K562 (cell line): ENCODE measurements at places on chromosomes 16 and 17. TPM values are rescaled to one million over a fixed set of nuclear protein-coding genes. Genes with fewer than 3 reads are reported as not detected.

TBC1D3G gene
- total RNA-seq, result not detected in 2 replicates

ACSM3 gene
- total RNA-seq, result 128 and 134 TPM in 2 replicates

WDR90 gene
- total RNA-seq, result 10.0 and 12.6 TPM in 2 replicates

FBXL19 gene
- total RNA-seq, result 40.4 and 48.0 TPM in 2 replicates

CFAP97D1 gene
- total RNA-seq, result not detected in 2 replicates

CCL2 gene
- 0.86 and 1.0 TPM in 2 replicates for total RNA-seq

C17orf50 gene
- total RNA-seq, result not detected in 2 replicates

CCL1 gene
- not detected in 2 replicates for total RNA-seq

DNA sequence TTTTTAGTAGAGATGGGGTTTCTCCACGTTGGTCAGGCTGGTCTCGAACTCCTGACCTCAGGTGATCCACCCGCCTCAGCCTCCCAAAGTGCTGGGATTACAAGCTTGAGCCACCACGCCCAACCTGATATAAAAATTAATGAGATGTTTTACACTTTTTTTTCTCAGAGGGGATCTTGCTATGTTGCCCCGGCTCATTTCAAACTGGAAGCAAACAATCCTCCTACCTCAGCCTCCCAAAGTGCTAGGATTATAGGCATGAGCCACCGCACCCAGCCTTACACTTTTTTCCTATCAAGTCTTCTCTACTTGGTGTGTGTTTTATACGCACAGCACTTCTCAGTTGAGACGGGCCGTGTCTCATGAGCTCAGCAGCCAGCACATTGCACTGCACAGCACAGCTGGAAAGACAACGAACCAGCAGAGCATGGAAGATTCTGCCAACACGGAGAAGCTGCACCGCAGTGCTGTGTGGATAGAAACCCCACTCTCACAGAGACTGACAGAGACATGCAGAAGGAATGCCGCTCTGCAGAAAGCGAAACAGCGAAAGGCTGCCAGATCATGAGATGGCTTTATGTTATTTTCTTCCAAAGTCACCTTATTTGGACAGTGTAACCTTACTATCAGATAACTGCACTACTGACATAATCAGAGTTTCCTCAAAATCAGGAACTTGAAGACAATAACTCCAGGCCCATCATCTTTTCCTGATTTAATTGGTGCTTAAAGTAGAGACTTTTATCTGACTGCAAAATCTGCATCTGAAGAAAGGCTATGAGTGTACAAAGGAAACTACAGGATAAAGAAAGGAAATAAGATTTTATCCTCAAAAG, 6.5 kb upstream of the QRICH2 start:
- no peak for DNase-seq

DNA sequence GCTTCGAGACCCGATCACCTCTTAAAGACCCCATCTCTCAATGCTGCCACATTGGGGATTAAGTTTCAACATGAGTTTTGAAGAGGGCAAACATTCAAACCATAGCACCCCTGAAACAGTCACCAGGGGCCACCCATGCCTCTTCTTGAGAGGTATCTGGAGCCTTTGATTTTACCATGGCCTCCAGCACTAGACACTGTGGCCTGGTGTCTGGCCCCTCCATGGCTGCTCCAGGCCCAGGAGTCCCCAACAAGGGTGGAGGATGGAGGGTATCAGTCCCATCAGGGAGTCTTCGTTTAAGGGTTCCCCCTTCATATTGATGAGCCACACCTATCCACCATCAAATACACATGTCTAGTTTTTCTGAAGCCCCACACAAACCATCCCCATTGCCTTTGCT, 66.5 kb upstream of the CDH5 start:
- DNase-seq, result no peak

GRCh38 chr17:15957206-15957605, 12.3 kb downstream of the ADORA2B start:
- peak; percentile 33 for DNase-seq

- peak; percentile 56 for DNase-seq
Observed at GRCh38 chr16:87921236-87921773, 15.0 kb downstream of the CA5A start.

DNA sequence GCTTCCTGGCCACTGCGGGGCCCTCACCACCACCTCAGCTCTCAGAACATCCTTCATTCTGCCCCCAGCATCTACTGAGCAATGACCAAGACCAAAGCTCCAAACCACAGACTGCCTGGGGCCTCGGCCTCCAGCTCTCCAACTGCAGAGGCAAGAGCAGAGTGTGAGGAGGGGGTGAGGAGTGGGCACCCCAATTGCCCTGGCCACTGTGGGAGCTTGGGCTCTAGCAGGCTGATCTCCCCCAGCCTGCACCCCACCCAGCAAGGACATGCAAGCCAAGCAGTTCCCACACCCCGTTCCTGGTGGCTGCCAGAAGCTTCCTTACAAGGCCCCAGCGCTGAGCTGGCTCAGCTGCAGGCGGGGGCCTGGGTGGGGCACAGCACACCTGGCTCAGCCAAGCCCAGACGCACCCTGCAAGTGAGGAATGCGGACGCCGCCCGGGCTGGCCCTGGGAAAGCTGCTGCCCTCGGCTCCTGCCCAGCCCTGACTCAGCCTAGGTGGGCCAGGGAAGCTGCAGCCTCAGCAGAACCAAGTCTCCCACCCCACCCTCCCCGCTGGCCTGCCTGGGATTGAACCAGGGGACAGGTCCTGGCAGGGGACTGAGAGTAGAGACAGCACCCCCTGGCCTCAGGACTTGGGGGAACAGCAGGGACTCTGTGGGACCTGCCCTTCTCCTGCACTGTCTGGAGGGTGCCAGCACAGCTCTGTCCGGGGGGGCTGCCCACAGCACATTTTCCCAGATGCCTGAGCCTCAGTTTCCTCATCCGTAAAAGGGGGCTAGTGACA, 29.7 kb upstream of the KRT17 start:
- DNase-seq, result no peak

- peak; percentile 87 for DNase-seq
Observed at GRCh38 chr17:74972107-74972972, at the start of gene HID1. TSS of gene HID1 (minus strand) at chr17:74972759. CDS start at chr17:74972656, 103 bp downstream.

DNA sequence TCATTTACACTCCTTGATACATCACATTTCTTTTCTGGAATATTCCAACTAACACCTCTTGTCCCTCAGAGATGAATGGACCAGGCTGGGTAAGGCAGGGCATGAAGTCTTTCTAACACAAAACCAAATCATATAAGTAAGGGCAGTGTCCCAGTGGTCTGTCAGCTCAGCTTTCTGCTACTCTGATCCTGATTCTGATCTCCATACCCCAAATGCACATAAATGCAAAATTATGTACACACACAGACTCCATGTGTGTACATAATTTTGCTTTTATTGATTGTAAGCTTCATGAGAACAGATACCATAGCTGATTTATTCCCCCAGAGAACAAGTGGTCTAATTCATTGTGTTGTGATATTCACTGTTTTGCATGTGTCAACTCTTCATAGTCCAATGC, 47.9 kb downstream of the NOG start:
- DNase-seq, result no peak

DNA sequence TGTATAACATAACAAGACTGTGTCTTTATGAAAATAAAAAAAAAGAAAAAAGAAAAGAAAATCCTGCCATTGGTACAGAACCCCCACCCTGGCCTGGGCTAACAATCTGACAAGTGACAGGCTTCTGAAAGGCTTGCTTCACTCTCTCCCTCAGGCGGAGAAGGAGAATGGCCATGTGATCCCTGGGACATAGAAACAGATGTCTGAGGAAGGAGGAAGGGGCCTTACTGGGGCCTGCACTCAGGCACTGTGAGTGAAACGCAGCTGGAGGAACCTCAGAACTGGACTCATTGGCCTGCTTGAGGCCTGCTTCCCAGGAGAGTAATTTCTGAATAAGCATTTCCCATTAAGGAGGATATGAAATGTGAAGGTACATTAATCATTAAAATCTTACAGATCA, 17.5 kb downstream of the MAP3K14 start:
- DNase-seq, result no peak

GRCh38 chr17:57115916-57116315, 30.9 kb downstream of the AKAP1 start:
- DNase-seq, result no peak

GRCh38 chr17:80631142-80632045, 86.8 kb downstream of the RPTOR start:
- DNase-seq, result no peak

- DNase-seq, result peak; percentile 13
Observed at GRCh38 chr16:71709229-71709781, 15.2 kb downstream of the PHLPP2 start.

DNA sequence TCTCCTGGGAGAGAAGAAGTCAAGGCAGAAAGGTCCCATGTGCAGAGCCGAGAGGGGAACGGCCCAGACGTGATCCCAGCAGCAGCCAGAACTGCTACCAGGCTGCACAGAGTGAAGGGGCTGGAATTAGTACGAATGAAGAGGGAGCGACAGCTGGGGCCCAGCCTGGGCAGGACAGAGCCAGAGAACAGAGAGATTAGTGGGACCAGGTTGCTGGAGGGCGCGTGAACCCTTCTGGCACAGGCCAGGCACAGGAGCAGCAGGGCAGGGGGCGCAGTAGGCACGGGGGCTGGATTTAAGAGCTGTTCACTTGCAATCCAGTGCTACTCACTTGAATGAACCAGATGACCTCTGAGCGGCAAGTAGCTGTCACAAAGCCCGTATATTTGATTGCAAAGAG, 66.9 kb downstream of the PLXDC1 start:
- DNase-seq, result no peak

- DNase-seq, result no peak
Observed at GRCh38 chr17:31573047-31573446, 181.6 kb downstream of the RAB11FIP4 start.

GRCh38 chr16:56780646-56781045, 50.7 kb downstream of the NUP93 start:
- DNase-seq, result no peak

DNA sequence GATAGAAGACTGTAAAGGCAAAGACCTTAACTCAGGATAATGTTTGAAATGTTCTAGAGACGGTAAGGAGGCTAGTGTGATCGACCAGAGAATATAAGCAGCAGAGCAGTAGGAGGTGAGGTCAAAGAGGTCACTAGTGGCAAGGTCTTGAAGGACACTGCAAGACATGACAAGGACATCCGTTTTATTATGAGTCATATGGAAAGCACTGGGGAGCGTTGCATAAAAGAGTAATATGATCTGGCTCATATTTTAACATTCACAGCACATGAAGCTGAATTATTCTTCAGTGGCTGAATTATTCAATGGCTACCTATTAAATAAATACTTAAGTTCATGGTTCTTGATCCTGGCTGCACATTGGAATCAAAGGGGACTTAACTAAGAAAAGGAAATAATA, 123.7 kb downstream of the SOX9 start:
- DNase-seq, result no peak

DNA sequence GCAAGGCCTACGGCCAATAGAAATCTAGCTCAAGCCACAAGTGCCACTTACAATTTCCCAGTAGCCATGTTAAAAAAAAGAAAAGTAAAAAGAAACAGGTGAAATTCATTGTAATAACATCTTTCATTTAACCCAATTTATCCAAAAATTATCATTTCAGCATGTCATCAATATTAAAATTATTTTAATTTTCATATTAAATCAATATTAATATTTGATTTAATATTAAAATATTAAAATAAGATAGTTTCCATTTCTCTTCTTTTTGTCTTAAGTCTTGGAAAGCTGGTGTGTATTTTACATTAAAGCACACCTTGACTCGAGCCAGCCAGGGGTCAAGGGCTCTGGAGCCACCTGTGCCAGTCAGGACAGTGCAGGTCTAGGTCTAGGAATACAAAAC, 12.7 kb upstream of the C16orf74 start:
- no peak for DNase-seq

GRCh38 chr16:55184619-55185018, 139.4 kb upstream of the IRX6 start:
- DNase-seq, result no peak

- no peak for DNase-seq
Observed at GRCh38 chr17:40599468-40599763, 34.1 kb upstream of the CCR7 start.

DNA sequence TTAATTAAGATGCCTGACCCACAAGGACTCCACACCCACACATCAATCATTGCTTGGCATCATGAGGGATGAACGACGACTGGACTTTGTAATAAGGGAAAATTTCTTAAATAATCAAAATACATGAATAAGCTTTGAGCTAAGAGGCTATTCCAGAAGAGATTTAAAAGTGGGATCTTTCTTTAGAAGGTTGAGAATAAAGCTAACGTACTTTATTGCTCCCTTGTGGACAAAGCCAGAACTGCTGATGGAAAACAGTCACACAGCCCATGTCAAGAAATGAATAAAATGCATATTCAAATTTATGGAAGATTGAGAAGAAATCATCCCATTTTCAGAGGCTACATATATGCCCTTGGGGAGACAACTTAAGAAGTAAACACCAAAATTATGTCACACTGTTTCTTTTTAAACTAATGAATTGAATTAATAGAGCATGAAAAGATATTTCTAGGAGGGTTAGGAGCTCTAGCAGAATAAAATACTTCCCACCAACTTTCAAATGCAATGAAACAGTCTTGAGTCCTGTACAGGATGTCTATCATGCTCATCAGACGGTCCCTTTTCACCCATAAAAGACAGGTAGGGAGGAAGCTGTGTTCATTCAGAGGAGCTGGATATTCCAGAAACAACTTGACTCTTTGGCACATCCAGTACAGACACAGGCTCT, 60.2 kb upstream of the PHOSPHO1 start:
- DNase-seq, result peak; percentile 57

DNA sequence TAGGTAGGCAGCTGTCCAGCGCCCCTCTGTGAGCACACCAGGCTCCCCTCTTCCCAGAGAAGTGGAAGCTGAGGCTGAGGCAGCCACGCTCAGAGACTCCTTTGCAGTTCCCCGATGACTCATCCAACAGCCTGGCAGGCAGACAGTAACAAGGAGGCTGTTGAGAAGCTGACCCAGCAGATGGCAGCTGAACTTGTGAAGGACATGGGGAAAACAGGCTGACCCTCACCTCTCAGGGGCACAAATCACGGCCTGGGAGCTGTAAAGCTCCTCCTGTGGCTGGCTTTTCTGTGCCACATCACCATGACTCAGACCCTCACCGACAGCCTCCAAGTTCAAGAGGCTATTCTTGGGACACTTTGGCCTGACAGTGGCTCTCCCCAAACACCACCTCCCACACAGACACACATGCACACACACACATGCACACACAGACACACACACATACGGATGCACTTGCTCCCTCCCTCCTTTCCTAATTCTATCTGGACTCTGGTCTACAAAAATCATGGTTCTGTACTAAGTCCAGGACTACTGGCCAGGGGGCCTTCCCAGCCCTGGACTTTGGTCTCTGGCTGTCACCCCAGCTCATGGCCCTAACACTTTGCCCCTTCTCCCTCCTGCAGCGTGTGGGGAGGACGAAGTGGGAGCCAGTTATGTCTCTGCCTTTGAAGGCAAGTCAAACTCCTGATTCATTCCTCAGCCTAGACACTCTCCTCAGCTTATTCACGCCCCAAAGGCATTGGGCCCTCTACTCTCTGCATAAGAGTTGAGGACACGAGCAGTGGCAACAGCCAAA, 23.2 kb downstream of the MAP3K14 start:
- peak; percentile 28 for DNase-seq

DNA sequence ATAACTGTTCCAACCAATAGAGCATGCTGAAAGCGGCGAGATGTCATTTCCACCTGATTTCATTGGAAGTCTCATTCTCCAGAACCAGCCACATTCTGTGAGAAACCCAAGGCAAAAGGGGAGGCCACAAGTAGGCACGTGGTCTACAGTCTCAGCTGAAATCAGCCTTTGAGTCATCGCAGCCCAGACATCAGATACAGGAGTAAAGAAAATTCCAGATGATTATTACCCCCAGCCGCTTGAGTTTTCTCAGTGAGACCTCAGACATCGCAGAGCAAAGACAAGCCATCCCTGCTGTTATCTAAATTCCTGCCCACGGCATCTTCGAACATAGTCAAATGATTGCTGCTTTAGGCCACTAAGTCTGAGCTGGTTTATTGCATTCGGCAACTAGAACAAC, 23.1 kb downstream of the STAT3 start:
- peak; percentile 41 for DNase-seq

GRCh38 chr17:60606036-60606435, 6.0 kb downstream of the PPM1D start:
- no peak for DNase-seq
